Activated B cell treated with CpG ODN at 0.5 μM for 24 hours (primary cell): ENCODE measurements at places on chromosomes 2 and 18.

DNA sequence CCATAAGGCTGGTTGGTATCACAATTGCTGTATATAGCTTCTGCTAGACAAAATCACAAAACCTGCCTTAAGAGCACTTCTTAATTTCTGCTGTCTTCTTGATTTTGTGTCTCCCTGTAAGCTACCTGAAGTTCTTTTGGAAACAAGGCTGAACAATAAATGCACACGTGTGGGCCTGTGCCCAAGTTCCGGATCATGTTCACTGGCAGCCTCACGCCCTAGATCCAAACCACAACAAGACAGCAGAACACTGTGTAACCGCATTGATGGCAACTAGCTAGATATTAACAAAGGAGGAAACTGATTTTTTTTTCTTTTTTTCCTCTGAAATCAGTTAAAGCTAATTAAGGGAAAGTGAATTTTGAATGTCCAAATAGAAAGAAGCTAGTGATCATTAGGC is 81.5 kb upstream of the LYPD6B start:
- no peak for DNase-seq

DNA sequence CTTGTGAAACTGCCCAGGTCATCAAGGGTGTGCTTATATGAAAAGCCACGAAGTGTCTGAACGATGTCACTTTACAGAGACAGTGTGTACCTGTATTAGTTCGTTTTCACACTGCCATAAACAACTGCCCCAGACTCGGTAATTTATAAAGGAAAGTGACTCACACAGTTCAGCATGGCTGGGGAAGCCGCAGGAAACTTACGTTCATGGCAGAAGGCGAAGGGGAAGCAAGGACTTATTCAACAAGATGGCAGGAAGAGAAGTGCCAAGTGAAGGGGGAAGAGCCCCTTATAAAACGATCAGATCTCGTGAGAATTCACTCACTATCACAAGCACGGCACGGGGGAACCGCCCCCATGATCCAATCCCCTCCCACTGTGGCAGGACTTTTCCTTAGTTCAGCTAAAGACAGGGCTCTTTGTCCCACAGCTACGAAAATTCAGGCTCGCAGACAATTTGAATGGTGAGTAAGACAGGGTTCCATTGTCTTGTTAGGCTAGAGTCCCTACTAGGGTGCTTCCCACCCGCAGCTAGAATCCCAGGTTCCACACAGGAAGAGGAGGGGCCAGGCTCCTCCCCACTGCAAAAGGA is 20.1 kb downstream of the TMEM177 start:
- DNase-seq: no peak

- DNase-seq: no peak
Observed at GRCh38 chr2:201918616-201919307, 112.4 kb downstream of the CDK15 start.

- DNase-seq: no peak
Observed at GRCh38 chr2:233311241-233311926, 3.8 kb downstream of the SAG start.

- no peak for DNase-seq
Observed at GRCh38 chr2:180240774-180241173, 233.7 kb upstream of the CWC22 start.

DNA sequence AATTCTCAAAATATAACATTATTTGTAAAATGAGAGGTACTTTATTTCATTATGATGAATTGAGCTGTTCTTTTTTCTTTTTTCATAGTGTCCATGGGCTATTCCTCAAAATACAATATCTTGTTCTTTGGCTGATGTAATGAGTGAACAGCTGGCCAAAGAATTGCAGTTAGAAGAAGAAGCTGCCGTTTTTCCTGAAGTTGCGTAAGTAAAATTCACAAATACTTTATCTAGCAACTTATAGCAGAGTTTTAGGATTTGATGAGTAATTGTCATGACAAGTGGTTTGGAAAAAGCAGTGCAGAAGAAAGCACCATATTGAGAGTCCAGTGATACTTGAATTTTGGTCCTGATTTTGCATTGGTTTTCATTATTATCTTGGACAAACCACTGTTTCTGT is 9.8 kb downstream of the RIOK3 start:
- DNase-seq: no peak

DNA sequence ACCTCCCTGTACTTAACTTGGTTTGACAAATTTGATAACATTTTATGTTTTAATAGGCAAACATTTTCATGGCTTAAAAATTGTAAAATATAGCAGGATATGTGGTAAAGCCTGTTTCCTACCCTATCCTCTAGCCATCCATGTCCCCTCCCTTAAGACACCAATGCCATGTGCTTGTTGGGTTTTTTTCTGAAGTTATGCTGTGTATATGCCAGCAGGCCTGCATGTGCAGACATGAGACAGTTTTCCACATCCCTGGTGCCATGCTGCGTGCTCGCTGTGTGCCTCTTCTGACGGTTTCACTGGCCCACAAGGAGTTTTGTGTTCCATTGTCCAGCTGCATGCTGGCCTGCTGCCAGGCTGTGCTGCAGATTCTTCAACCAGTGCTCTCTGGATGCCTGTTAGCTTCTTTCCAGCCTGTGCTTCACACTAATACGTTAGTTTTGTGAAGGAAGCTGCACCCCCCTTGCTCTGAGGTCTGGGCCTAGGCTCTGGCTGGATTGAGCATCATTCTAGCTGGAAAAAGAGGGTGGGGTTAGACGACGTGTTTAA is 16.9 kb downstream of the INPP4A start:
- no peak for DNase-seq

DNA sequence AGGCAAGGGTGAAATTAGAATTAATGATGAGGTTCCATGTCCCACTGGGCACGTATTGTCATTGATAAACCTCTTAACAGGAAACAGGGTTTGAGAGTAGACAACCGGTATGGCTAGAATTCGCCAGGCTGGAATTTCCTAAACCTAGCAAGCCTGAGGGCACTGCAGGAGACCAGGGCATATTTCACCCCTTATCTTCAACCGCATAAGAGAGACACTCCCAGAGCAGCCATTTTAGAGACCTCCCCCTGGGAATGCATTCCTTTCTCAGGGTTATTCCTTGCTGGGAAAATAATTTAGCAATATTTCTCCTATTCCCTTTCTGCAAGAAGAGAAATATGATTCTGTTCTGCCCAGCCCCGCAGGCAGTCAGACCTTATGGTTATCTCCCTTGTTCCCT is 334.6 kb upstream of the LYPD1 start:
- no peak for DNase-seq

DNA sequence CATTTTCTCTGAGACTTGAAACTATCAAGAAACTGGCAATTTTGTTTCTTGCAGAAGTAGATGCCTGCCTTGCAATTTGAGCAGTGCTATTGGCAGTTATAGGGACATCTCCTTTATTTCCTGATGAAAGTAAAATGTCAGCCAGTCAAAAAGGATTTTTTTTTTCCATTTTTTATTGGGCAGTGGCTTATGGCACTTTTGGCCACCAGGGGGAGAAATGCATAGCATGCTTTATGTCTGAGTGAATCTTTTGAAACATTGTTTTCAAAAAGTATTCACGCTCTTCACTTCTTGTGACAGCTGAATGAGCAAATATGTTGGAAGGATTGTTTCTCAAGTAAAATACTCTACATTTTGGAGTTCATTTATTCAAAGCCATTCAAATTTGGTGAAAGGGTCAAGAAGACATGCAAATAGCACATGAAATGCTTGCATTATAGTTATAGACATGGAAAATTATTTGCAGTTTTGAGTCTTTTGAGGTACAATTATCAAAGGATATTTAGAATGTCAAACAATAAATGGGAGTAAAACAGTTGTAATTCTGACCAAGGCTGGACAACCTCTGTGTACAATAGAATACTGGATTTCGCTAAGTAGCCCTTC is 491.0 kb downstream of the CDH2 start:
- DNase-seq: no peak

DNA sequence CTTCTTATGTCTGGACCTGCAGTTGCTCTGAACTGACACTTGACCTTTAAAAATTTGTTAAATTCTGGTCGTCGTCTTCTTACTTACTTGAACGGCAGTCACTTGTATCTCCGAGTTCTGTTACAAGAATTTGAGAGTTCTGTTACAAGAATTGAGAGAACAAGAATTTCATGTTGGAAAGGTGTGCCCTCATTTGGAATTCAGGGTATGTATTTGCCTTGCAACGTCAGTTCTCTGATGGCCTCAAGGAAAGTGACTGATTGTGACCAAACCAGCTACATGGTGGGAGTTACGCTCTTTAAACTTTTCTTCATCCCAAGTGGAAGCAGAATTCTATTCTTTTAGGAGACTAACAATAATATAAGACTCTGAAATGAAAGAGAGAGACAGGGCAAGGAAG is 320.0 kb upstream of the TRIB2 start:
- no peak for DNase-seq

- no peak for DNase-seq
Observed at GRCh38 chr2:17416884-17417391, 101.3 kb downstream of the RAD51AP2 start.

GRCh38 chr2:186590350-186590758 is 498 bp downstream of the ITGAV start:
- DNase-seq: no peak

DNA sequence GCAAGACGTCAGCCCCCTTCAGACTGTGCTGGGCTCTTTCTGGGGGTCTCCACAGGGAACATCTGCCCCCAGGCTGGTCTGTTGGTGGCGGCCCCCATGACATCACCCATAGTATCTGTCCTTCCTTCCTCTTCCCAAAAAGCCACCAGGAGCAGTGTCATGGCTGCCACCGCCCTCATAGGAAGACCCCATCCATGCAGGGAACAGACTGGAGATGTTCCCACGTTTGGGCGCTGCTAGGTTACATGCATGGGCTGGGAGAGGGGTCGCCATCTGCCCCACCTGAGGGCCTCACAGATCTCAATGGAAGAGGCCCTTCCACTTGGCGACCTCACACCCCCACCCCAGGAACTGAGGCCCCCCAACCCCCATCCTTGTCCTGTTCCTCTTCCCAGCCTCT is 5.1 kb downstream of the SPATA3 start:
- DNase-seq: no peak

DNA sequence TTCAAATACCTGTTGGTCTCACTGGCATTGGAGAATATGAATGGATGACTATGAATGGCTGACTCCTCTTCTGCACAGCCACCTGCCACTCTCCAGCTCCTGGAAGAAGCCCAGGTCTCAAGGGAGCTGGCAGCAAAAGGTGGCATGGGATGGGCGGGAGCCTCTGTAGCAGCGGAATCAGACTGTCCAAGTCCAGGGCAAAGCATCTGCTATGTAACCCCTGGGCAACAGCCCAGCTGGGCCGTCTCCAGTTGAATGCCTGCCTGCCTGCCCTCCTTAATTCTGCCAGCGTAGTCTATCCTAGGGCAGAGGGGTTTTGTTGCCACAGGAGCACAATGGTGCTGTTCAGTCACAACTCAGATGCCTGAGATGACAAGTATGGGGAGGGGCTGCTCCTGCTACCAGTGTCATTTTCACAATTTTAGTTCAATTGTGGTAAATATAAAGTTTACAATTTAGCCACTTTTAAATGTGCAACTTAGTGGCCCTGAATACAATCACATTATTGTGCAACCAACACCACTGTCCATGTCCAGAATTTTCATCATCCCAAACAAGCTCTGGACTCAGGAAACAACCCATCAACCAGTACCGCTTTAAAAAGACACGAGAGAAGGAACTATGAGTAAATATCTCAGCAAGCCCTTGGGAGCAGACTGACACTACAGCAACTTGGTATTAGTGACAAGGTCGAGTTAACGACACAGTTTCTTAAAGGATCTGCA is 115.2 kb downstream of the MYO5B start:
- no peak for DNase-seq

DNA sequence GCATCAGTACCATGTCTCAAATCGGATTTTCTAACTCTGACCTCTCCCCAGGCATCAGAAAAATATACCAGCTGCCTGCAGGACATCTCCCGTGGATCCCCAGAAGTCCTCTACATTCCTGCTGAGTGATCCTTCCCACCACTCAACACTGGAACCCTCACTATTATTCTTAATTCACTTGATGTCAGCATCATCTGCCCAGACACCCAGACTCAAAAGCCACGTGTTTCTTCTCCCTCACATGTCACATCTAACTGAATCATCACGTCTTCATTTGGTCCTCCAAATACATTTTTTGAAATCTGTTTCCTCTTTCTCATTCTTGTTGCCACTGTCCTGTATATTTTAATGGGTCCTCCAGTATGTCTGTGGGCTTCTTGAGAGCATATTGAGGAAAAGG is 218.6 kb downstream of the HRH4 start:
- no peak for DNase-seq

DNA sequence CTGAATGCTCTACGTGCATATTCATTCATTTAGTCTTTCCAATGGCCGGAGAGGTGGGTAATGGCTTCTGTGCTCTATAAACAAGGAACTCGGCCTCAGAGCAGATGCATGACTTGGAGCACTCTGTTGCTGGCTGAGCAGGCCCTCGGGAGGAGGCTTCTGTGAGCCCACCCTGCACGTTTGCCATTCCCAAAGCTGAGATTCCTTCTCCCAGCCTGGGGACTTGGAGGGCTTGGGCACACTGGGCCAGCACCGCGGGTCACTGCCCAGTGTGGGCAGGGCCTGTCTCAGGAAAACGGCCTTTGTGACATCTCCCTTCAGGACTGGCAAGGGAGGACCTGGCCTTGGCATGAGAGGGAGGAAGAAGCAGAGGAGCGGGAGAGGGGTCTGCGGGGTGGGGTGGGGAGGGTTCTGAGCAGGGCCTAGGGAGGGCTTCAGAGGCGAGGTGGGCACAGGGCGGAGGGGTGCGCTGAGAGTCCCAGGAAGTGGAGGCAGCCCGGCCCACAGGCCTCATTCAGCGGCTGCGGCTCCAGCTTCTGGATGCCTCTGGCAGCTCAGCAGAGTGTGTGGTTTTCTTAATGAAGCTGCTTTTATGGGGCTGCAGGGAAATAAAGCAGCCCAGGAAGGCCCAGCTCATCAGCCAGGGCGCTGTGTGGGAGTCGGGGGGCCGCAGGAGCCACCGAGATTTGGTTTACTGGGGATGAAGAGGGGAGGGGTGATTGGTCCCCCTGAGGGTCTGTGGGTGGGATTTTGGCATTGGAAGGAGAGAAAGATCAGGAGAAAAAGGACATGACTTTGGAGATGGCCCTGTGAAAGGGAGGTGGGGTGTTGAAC is 51.7 kb upstream of the OTOF start:
- no peak for DNase-seq

- no peak for DNase-seq
Observed at GRCh38 chr2:74428675-74429074, 7.1 kb downstream of the WDR54 start.

- no peak for DNase-seq
Observed at GRCh38 chr2:177611310-177611886, 218.8 kb downstream of the AGPS start.

- DNase-seq: no peak
Observed at GRCh38 chr2:229446350-229446749, 175.3 kb upstream of the PID1 start.
